ENCODE measurements at places on chromosomes 5 and 9.

DNA sequence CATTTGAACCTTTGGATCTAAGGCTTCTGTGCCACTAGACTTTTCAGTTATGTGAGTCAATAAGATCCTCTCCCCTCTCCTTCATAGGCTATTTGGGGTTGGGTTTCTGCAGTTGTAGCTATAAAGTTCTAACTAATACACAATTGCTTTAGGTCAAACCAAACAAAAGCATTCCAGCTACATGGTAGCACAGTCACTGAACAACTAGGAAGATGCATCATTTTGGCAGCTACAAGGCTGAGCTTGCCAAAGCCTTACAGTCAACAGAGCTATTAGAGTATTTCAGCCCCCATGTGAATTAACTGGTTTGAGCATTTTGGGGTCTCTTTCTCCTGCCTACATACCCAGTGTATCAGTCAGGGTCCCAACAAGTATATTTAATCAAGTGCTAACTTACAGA, 234.6 kb downstream of the ZNF608 start:
- no peak for DNase-seq

DNA sequence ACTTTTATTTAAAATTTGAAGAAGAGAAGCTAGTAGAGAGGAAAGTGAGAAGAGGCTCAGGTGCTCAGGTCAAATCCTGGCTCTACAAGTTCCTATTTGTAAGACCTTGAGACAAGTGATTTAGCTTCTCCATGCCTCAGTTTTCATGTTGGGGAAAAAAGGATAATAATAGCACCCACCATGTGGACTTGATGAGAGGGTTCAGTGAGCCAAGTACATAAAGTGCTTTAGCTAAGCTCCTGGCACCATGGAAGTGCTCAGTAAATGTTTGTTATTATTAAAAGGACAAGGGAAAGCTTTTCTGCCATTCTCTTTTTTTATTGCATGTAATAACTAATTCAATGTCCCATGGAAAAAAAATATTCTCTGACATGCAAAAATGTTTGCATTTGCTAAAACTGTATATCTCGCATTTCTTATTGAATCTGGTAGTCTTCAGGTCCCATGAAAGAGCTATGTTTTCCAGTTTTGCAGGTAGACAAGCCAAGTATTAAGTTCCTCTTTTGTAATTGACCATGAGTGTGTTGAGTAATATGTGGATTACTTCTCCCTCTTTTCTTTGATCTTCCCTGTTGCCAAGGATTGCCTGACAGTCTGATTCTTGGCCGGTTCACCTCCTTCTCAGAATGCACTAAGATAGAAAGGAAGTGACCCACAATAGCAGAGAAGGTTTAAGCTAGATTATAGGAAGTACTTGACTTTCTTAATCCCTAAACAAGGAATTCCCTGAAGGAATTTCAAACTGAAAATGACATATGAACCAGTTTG, 45.6 kb upstream of the TRIM32 start:
- DNase-seq: no peak

DNA sequence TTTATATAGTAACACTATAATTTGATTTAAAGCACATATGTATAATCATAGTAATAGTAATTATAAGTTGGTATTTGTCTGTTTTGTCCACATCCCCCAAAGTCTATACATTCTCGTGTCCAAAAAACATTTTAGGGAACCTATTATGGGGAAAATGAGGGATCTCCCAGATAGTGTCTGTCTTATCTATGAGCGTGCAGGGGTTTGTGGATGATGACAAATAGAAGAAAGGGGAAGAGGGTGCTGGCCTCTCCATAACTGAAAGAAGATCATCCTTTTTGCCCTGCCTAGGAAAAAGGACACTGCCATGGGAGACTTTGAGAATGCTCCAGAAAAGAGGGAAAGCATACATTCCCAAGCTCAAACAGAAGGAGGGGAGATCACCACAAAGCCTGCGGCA, 45.3 kb downstream of the C5orf22 start:
- DNase-seq: no peak

DNA sequence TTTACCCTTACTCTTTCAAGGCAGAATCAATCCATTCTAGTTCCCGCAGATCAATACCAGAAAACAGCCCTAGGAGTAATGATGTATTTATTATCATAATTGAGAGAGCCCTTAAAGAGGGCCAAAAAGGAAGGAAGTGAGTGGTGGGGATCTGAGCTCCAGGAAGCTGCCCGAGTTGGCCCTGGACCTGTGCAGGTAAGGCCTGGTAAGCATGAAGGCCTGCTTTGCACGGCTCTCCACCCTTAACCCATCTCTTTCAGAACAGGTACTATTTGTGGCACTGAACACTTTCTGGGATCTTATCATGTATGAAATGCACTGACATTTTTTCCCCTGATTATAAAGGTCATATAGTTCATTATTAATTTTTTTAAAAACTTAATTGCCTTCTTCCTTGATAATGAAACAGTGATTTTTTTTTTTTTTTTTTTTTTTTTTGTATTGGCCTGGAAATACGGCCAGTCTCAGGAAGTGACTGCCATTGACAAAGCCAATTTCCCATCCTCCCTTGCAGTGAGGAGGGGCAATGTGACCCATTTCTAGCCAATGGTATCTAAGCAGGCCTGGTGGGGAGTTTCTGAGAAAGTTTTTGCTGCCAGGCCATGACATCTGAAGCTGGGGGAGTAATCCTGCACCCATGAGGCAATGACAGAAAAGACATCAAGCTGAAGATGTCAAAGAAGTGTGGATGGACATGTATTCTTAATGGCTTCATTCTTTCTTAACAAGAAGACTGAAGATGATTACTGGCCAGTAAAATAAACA, 6.3 kb upstream of the MVB12B start:
- DNase-seq: no peak

DNA sequence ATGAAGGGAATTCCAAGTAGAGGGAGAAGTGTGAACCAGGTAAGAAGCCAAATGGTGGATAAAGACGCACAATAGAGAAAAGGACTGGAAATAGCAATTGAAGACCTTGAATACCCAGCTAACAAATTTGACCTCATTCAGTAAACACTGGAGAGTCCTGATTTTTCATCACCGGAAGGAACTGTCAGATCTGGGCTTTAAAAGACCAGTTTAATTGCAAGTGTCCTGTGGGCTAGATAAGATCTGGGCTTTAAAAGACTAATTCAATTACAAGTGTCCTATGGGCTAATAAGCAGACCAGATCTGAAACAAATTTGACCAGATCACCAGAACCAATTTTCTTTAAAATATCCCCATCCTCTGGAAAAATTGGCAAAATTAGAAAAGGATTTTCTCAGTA, 380.0 kb downstream of the ACTL7B start:
- DNase-seq: no peak

- no peak for DNase-seq
Measured at GRCh38 chr9:99221266-99221620, 499 bp downstream of the ALG2 start.

GRCh38 chr9:133910855-133911514, 81.1 kb downstream of the VAV2 start:
- DNase-seq: no peak

- no peak for DNase-seq
Measured at GRCh38 chr9:89044881-89045280, 53.6 kb downstream of the S1PR3 start.

DNA sequence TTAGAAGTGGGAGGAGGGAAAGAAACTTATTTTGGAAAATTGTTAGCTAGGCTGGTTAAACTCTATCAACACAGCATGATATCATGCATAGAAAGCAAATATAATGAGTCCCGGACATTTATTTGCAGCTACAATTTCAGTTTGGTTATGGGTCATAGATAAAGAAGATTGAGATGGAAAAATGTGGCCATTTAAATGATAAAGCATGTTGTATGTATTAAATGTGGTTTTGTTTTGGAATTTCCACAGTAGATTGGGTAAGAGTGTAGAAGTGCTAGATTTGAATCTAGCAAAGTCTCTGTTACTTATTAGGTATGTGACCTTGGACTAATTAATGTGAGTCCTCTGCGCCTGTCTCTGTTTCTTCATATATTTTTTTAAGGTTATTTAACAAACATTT, 217.4 kb downstream of the KDM4C start:
- no peak for DNase-seq

DNA sequence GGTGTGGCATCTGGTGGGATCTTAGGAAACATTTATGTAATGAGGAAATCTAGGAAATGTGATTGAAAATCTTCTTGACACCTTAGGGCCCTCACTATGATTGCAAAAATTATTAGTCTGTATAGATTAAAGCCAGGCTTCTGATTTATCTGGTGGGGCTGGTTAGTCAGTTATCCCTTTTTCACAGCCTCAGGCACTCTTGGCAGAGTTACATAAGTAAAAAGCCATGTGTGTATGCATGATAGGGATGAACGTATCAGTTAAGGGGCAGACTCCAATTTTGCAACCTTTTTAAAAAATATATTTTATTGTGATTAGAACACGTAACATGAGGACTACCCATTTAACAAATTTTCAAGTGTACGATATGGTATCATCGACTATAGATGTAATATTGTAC, 30.6 kb upstream of the RAB14 start:
- DNase-seq: no peak

DNA sequence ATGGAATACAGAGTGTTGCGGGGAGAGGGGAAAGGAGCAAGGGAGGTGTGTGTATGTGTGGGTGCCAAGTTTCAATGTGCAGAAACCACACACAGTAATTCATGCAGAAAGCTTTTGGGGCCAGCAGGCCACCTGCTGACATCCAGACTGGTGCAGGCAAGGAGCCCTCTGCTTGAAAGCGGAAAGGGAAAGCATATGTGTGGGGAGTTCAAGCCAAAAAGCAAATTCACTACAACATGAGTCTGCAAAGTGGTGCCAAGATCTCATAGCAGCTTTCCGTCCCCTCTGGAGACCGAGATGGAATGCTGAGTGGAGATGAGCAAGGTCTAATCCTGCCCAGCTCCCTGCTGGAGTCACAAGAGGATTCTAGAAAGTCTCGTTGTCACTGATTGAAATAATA, 159.7 kb upstream of the VLDLR start:
- no peak for DNase-seq

GRCh38 chr5:136901-137300, 44.9 kb downstream of the PLEKHG4B start:
- no peak for DNase-seq

- no peak for DNase-seq
Measured at GRCh38 chr9:120152295-120152694, 427.7 kb downstream of the CDK5RAP2 start.

DNA sequence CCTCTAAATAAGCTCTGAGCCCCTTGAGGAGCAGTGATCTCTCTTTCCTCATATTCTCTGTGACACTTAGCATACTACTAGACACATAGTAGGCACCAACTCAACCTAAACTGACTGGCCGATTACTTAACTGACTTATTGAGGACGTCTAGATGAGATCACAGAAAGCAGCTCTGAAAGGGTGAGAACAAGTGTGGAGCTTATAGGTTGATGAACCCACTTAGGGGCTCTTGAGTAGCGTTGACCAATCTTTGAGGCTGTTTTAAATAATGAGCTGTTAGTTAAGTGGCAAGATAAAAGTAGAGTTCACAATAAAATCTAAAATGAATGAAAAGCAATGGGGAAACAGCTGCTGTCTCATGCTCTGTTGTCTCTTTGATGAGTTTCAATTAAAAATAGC, 124.7 kb upstream of the TNPO1 start:
- no peak for DNase-seq

DNA sequence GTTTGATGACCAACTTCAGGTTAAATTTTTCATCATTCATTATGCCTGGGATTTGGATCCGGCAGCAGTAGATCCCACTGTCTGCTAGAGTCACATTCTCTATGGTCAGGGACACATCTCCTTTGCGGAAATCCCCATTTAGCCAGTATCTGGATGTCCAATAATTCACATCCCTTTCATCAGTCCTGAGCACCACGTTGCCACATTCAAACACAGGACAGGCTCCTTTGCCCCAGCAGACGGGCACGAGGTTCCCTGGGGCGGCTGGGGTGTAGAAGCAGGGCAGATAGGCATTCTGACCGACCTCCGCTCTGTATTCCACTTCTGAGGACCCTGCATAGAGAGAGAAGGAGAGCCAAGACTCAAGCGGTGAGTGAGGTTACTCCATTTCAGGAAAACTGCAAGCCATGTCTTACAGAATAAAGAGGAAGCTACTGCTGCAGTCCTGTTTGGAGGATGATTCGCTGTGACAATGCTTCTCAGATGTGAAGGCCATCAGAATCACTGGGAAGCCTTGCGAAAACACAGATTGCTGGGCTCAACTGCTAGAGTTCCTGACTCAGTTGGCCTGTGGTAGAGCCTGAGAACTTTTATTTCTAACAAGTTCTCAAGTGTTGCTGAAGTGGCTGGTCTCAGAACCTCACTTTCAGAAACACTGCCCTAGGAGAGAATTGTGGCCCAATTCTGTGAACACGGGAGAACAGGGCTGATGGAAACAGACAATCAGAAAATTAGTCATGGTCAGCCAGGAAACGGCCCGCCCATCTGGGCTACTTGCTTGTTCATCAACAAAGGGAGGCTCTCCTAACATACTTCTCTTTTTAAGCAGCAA, 2.0 kb downstream of the HAVCR2 start:
- DNase-seq: no peak

DNA sequence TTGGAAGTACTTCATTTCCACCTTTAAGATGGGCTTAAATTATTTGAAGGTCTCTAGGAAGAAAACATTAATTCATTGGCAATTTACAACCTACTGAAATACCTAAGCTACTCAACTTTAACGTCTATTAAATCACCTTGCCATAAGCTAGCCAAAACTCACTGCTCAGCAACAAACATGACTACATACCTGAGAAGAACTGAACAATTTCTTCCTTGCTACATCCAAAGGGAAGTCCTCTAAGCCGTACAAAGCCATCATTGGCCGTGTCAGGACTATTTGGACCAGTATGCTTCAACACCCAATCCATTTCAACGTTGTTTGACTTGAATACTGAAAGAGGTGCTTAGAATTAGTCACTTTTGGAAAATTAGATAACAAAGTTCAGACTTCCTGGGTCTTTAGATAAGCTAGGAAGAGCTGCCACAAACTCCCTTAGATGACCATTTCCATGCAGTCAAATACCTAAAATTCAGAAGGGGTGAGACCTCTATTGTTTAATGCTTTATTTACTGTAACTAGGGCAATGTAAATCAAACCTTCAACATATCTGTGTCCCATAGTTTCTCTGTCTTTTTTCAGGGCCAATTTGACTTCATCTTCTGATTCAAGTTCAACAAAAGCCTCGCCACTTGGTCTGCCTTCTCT, 2.6 kb downstream of the HNRNPH1 start:
- no peak for DNase-seq

GRCh38 chr9:115425601-115426000, 307.6 kb upstream of the TNC start:
- DNase-seq: no peak

GRCh38 chr9:20788526-20789451, 104.7 kb downstream of the FOCAD start:
- no peak for DNase-seq

DNA sequence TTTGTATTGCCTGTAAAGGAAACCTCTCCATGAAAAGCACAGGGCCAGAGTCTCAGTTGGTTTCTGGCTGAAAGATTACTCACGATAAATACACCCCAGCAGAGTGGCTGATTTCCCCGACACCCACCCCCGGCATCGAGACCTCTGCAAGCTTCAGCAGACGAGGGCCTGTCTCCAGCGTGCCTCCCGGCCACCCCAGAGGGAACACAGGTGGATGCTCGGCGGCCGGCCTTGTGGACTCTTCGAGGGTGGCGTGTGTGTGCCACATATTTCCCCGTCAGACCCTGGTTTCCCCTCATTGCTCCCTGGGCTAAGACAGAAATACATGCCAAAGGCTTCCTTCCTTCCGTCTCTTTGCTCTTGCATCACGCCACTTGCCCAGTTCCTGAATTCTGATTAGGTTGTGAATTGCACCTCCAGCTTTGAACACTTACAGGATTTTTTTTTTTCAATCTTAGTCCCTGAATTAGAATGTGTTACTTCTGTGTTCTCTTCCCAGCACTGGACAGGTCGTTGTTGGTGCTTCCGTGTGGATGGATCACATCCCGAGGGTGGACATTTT, 13.6 kb downstream of the IRX1 start:
- DNase-seq: no peak

- DNase-seq: no peak
Measured at GRCh38 chr5:62564101-62564500, 14.5 kb upstream of the LRRC70 start.

Data from activated naive CD4-positive, alpha-beta T cell (primary cell).